ENCODE measurements at places on chromosomes 4 and X.
A peak's percentile ranks its signal among the peaks of the same experiment; 100 is the strongest.

- DNase-seq: no peak
These were observed 155.5 kb upstream of the PSAPL1 start for GRCh38 chr4:7590189-7590588.

GRCh38 chrX:92213786-92214185 is 434.6 kb downstream of the PCDH11X start:
- no peak for DNase-seq

GRCh38 chrX:48890296-48890925 is 7.2 kb downstream of the TIMM17B start:
- no peak for DNase-seq

DNA sequence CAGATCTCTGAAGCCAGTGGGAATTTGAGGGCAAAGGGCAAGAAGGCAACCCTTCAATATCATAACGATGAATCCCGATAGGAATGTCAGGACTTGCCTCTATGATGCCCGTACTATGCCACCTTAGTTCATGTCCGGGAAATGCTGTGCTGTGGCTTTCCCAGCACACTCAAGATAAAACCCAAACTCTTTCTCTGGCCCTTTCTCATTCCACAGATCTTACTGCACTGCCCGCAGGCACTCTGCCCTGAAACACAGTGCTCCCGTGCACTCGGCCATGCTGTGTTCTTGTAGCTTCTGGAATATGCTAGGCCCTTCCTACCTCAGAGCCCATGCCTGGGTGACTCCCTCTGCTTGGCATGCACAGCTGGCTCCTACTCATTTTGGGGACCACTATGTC is 26.3 kb downstream of the SORCS2 start:
- DNase-seq: no peak

GRCh38 chr4:37653601-37654000 is 32.6 kb downstream of the RELL1 start:
- DNase-seq: no peak

DNA sequence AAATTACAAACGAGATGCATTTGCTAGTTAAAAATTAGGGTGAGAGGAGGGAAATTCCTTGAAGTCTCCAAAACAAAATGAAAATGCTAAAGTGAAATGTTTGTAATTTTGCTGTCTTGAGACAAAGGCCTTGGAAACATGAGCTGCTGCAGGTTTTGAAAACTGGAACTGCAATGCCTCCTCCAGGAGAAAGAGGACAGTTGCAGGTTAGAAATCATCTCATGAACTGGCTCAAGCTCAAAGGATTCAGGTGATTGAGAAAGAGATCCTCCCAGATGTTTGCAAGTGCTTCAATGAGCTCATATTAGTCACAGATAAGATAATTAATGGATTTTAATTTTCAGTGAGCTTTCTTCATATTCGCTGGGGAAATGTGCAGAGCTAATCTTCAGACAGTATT is 32.4 kb downstream of the SMPX start:
- no peak for DNase-seq

DNA sequence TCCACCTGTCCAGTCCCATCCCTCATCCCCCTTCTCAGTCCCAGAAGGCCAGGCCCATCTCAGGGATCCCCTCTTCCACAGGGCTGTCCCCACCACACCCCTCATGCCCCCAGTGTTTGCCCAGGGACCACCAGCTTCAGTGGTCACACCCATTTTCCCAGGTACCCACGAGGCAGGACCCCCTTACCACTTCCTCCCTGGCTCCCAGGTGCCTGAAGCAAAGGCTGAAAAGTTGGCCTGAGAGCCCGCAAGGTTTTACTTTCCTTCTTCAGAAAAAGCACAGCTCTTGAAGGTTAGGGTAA is 7.8 kb downstream of the TMEM271 start:
- DNase-seq: no peak

DNA sequence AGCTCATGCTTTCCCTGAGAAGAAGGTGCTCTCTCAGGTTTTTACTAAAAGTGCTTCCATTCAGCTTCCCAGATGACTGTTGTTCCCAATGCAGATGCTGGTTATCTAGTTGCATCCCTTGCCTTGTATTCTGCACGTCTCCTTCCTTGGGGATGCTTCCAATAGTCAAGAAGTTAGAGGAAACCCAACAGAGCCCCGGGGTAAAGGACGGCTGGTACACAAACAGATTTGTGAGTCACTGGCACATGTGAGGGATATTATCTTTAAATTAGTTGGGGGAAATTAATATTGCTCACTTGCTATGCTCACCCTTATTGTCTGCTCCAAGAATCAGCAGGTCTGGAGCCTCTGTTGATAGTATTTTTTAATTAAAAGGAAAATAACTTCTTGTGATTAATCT is 465.2 kb upstream of the BOD1L1 start:
- no peak for DNase-seq

GRCh38 chr4:145099653-145100052 is 1.5 kb downstream of the ABCE1 start:
- DNase-seq: peak; percentile 4

DNA sequence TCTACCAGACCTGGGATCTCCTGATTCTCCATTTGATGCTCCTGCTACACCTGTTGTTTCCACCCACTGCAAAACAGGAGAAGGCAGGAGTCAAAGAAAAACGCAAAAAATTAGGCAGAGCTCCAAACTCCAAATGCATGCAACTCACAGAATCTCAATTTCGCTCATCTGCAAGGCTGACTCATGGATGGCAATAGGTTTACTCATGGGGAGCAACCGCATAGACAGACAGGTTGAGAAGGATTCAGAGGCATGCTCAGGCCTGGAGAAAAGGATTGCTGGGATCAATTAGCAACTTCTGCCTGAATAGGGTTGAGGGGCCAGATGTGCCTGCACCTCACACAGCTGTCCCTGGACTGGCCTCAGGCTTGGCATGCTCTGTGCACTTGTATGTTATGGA is 231.0 kb downstream of the LDB2 start:
- DNase-seq: no peak

GRCh38 chr4:78642934-78643333 is 91.4 kb downstream of the ANXA3 start:
- no peak for DNase-seq

GRCh38 chr4:6991771-6992557 is 51.2 kb upstream of the TADA2B start:
- no peak for DNase-seq

DNA sequence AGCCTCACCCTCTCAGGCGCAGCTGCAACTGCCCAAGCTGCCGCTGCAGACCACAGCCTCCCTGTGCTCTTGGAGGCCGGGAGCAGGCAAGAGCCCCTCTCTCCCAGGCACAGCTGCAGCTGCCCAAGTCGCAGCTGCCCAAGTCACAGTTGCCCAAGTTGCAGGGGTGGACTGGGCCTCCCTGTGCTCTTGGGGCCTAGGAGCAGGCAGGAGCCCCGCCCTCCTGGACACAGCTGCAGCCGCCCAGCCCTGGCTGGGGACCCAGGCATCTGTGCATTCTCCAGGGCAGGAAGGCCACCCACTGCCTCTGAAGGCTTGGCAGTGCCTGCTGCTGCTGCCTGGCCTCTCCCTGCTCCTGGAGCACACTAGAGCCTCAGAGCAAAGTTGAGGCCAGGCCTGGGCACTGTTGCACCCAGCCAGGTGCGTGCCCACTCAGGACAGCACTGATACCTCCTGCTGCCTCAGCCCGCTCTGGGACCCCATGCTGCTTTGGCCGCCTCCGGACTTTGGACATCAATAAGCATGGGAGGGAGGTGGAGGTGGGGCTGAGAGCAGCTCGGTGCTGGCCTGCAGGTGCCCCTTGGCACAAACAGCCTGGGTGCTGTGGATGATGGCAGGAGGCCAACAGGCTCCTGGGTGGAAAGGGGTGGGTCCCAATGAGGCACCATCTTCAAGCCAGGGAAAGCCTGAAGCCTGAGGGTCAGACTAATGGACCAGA is 247.5 kb downstream of the PDGFC start:
- no peak for DNase-seq

DNA sequence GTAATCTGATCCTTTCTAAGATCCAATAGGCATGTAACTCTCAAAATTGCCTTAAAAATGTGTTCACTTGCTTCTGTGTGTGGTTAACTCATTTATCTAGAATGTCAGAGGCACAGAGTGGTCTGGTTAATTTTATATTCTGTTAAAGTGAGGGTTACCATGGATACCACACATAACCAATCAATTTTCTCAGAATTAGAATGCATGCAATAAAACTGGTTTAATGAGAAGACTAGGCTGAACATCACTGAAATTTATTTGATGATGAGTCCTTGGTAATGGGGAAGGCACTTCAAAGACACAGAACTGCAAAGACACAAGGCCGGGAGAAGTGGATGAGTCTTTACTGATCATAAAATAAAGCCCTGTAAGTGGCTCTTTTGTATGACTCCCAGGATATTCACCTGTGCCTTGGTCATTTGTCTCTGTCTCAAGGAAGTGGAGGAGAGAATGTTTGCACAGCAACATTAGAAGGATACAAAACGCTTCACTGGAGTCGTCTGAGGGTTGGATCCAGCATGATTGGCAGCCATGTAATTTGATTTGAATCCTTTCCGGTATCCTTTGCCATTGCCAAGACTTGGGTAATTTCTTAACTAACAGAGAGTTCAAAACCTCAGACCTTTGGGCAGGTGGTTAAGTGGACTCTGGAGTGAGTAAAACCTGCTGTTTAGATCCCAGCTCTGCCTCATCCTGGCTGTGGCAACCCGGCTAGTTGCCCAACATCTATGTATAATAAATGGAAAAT is 94.0 kb upstream of the RBPJ start:
- DNase-seq: no peak

- no peak for DNase-seq
These were observed 230.0 kb downstream of the CCSER1 start for GRCh38 chr4:90357117-90357710.

GRCh38 chrX:25531096-25531495 is 515.3 kb upstream of the ARX start:
- DNase-seq: no peak

DNA sequence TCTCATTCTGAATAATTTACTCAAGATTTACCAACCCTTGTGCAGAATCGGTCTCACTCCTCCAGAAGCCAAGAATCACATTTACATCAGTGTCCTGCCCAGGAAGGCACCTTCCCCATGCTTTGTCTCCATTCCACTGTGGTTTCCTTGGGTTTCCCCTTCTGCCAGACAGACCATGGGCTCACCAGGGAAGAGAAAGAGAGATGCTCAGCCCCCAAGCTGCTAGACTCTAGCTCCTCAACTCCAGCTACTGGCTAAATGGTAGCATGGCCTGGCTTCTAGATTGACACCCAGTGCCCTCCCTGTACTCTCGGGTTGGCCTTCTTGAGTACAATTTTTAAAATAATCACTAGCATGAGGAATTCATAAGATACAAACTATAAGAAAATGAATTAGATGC is 12.9 kb downstream of the TLR10 start:
- no peak for DNase-seq

DNA sequence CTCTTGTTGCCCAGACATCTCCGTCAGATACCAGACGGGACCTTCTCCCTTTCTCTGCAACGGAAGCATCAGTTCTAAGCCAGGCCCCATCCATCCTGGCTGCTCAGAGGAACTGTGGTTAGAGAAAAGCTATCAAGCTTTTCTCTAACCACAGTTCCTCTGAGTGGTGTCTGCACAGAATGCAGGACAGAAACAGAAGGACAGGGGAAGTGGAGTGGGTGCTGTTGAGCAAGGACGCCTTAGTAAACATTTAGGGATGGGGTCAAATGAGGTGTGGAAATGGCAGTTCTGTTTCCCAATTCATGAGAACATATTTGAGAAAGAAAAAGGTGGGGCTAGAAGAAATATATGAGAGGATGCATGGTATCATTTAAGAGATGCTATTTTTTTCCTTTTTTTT is 283.8 kb downstream of the CRLF2 start:
- DNase-seq: no peak

DNA sequence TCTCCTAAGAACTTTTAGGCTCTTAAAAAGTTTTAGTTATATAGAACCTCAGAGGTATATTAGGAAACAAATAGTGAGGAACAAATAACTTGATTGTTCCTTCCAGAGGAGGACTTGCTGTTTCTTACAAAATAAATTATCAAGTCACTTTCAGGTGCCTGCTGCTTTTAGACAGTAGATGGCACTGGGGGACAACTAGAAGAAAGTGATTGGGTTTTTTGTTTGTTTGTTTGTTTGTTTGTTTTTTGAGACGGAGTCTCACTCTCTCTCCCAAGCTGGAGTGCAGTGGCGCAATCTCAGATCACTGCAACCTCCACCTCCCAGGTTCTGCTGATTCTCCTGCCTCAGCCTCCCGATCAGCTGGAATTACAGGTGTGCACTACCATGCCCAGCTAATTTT is 35.4 kb upstream of the CDKL5 start:
- DNase-seq: no peak

DNA sequence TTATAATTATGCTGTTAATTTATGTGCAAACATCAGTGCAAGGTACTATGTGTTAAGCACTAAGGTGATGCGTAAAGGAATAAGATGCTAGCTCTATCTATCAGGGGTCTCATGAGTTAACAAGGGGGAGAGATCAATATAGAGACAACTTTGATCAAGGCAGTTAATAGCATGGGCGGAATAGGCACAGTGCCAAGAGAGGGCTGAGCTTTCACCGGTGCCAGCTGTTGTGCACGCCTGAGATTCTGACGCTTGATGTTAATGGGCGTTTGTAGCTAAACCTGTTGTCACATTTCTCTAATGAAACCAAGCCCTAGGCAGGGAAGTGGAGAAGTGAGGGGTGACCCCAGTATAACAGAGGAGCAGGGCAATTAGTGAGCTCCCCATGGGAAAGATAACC is 86.0 kb upstream of the NMU start:
- DNase-seq: no peak

DNA sequence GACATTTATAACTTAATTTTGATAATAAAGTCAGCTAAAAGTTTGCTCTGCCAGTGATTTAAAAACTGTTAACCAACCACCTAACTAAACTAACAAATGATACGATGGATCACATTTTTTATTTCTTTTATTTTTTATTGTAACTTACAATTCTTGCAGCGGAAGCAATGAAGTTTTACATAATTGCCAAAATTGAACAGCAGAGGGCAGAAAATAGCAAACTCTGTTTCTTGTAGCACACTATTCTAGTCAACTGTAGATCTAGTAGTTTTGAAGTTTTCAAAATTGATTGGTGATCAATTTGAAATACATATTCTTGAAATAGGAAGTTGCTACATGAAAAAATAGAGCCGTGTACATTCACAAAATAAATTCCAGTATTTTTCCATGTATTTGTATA is 2.8 kb upstream of the GRIA2 start:
- no peak for DNase-seq

- no peak for DNase-seq
These were observed 10.5 kb downstream of the PPAT start for GRCh38 chr4:56424697-56425514.

GRCh38 chr4:47744253-47744652 is 93.6 kb downstream of the CORIN start:
- DNase-seq: no peak

GRCh38 chrX:151970661-151971060 is 3.8 kb downstream of the GABRE start:
- DNase-seq: no peak
